NCI-H2107 (cell line): ENCODE measurements at places on chromosomes 11 and 22.

GRCh38 chr11:76740772-76741171 lies 42.4 kb upstream of the TSKU start:
- DNase-seq: no peak

- no peak for DNase-seq
Observed at GRCh38 chr11:19060629-19061028, at the start of gene MRGPRX2. Gene MRGPRX2, minus strand, starts transcription at chr11:19060717. Its CDS starts 4,315 bp downstream, at chr11:19056402.

DNA sequence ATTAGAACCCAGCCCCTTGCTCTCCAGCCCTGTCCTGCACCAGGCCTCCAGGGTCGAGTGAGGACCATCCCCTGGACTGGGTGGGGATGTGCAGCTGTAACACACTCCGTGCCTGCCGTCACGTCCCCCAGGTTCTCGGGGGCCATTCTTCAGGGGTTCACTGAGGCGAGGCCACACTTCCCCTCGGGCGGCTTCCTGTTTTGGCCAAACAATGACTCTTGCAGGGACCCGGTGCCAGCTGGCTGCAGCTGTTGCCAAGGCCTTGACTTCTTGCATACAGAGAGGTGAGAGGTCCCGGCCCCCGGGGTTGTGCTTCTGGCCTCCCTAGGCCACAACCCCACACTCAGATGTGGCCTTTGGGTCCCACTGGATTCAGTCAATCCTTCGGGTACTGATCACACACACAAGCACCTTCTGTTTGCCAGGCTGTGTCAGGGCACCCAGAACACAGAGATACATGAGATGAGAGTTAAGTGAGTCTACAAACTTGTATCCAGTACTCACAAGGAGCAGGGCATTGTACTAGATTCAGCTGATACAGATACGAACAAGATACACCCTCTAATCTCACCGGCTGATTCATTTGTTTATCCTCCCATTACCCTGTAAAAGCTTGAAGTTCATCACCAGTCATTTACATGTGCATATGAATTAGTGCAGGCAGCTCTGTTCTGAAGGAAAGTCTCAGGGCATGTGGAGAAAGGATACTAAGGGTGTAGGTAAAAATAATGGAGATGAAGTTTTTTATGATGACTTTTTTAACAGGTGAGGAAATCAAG lies 32.9 kb downstream of the LRRC32 start:
- no peak for DNase-seq

DNA sequence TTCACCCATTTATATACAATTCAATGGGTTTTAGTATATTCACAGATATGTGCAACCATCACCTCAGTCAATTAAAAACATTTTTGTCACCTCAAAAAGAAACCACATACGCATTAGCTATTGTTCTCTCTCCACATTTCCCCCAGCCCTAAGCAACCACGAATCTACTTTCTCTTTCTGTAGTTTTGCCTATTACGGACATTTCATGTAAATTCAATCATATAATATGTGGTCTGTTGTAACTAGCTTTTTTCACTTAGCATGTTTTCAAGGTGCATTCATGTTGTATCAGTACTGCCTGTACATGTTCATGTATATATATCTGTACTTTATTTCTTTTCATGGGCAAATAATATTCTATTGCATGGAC lies 104.7 kb upstream of the RRM1 start:
- DNase-seq: no peak

GRCh38 chr22:30054764-30055069 lies 25.5 kb upstream of the HORMAD2 start:
- no peak for DNase-seq

- DNase-seq: no peak
Observed at GRCh38 chr22:43050995-43051394, 36.0 kb upstream of the PACSIN2 start.

DNA sequence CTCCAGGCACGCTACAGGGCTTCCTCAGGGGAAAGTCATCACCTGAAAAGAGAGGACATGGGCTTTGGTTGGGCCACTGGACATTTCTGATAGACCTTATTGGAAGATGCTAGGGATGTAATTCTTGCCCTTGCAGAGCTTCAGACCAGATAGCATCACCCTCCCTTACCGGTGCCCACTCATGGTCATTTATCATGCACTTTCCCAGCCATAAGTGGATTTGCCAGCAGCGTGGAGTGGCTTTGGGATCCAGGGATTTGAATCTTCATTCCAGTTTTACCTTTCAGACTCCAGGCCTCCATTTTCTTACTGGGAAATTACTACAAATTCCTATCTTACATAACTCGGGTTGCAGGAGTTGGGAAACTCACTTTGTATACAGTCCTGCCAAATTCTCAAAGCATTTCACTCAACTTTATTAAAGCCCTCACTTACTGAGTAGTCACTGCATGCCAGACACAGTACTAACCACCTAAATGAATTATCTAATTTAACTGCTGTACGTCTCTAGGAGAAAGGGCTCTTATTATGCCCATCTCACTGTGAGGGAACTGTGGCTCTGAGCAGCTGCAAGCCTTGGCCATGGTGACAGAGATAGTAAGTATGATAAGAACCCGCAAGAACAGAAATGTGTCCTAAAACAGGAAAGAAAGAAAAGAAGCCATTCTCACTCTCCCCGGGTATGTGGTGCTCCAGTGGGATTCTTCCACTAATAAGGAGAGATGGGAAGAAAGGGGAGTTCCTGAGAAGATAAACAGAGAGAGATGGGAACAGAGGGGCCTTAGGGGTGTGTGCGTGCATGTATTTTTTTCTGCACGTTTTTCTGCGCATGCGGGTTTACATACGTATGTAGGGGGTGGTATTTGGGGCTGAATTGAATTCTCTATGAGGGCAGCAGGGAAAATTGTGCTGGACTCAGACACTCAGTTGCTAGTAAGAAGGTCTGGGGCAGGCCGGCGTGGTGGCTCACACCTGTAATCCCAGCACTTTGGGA lies 9.7 kb downstream of the CHRM1 start:
- no peak for DNase-seq

- DNase-seq: no peak
Observed at GRCh38 chr11:123439616-123440015, 9.5 kb downstream of the GRAMD1B start.
